ENCODE measurements at places on chromosomes 5 and 9.

- no peak for DNase-seq
Observed at GRCh38 chr5:163821142-163821541, 315.7 kb downstream of the MAT2B start.

- no peak for DNase-seq
Observed at GRCh38 chr5:109868737-109869136, 179.0 kb downstream of the MAN2A1 start.

DNA sequence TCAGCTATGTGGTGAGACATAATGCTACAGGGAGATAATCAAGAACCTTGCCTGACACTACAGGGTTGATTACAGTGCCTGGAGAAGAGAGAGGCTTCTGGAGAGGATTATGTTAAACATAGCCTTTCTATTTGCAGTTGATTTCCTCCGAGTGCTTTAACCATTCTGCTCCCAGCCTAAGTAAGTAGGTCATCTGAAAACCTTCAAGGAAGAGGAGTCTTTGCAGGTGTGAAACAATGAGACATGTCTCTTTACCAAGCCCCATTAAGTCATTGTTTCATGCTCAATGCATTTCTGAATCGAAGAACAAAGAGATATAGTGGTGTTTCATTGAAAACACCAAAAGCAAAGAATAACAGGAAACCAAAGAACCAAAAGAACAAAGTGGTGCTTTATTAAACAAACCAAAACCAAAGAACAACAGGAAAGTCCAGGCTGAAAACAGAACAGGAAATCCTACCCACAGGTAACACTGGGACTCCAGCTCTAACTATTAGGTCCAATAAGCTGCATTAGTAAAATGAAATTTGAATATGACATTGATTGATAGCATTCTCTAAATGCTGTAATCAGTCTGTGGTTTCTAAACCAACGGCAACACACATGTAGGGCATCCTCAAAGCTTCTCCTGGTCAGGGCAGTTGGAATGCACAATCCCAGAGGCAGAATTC lies 113.3 kb upstream of the SPATA31D4 start:
- DNase-seq, result peak; percentile 68

- no peak for DNase-seq
Observed at GRCh38 chr9:131818089-131818488, 78.2 kb upstream of the RAPGEF1 start.

GRCh38 chr5:72687288-72687687 lies 129.2 kb upstream of the TNPO1 start:
- DNase-seq, result no peak

GRCh38 chr5:74669821-74670220 lies 15.2 kb upstream of the HEXB start:
- DNase-seq, result no peak

GRCh38 chr5:149304195-149305078 lies 32.8 kb downstream of the AFAP1L1 start:
- DNase-seq, result no peak

DNA sequence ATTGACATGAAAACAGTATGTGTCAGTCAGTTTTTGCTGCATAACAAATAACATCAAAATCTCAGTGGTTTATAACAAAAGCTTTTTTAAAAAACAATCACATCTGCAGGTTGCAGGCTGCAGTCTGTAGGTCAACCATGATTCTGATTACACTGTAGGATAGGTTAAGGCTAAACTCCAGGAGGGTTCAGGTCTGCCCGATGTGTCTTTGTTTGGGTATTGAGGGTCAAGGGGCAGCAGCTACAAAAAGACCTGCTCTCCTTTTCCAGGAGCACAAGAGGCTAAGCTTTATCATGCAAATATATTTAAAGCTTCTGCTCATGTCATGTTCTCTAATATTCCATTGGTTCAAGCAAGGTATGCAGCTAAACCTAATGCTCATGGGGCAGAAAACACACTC lies 18.2 kb downstream of the GRIA1 start:
- no peak for DNase-seq

DNA sequence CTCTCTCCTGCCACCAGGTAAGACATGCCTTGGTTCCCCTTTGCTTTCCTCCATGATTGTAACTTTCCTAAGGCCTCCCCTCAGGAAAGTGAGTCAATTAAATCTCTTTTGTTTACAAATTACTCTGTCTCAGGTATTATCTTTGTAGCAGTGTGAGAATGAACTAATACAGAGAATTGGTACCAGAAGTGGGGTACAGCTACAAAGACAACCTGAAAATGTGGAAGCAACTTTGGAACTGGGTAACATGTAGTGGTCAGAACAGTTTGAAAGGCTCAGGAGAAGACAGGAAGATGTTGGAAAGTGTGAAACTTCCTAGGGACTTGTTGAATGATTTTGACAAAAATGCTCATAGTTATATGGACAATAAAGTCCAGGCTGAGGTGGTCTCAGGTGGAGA lies 97.2 kb downstream of the FAM170A start:
- no peak for DNase-seq

- DNase-seq, result no peak
Observed at GRCh38 chr5:40606077-40606765, 73.5 kb upstream of the PTGER4 start.

- DNase-seq, result no peak
Observed at GRCh38 chr5:56212130-56212879, 20.8 kb downstream of the ANKRD55 start.

DNA sequence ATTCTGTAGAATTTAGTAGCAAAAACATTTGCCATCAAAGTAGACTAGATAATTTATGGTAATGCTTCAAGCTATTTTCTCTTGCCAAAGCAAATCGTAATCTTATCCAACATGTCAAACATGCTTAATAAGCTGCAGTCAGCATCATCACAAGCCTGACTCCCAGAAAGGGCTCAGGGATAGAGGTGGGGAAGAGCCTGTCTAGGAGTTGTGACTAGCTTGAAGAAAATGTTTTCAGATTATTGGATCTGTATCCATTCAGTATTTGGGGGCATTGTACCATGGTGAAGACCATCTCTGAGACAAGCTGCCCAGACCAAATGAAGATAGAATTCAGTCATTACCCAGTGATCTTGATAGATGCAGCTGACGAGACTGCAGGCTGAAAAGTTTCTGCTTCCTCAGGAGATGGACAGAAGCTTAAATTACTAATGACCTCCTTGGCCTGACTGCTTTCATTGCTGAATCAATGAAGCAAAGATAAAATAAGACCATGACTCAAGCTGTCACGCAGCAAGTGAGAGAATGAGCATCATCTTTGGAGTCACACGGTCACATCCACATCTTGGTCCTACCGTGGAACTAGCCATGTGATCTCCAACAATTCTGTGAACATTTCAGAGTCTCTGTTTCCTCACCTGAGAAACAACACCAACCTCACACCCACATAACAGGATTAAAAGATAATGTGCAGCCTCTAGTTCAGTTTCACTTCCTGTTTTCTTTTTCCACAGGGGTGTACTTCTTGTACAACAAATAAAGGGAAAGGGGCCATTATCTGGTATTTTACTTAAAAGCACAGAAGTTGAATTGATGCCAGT lies 9.4 kb downstream of the ERAP2 start:
- DNase-seq, result no peak

- no peak for DNase-seq
Observed at GRCh38 chr9:35029852-35030251, 40.3 kb downstream of the DNAJB5 start.

DNA sequence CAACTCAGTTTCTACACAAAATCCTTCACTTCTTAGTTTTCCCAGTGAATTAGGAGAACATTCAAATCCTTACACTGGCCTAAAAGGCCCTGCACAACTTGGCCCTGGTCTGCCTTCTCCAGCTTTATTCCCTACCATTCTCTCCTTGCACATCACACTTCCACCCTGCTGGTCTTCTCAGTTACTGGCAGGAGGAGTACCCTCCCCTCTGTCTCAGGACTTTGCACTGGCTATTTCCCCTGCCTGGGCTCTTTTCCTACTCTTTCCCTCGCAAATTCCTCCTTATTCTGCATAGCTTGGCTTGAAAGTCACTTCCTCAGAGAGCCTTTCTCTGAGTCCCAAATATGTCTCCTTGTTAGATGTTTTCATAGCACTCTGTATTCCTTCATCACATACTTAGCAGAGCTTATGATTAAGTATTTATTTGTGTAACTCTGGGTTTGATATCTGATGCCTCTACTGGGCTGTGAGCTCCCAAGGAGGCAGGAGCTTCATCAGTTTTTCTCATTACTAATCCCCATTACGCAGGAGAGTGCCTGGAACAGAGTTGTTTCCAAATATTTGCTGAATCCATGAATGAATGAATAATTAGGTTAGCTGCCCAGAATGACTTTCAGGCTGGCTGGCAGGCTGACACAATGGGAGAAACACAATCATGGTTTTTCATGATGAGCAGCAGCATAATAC lies 159.8 kb upstream of the KLF9 start:
- DNase-seq, result no peak

- DNase-seq, result peak; percentile 48
Observed at GRCh38 chr5:101306391-101307137, 403.5 kb upstream of the ST8SIA4 start.

GRCh38 chr5:134877159-134877558 lies 3.0 kb downstream of the TXNDC15 start:
- no peak for DNase-seq

GRCh38 chr9:116959809-116960208 lies 272.7 kb downstream of the TRIM32 start:
- peak; percentile 82 for DNase-seq

- no peak for DNase-seq
Observed at GRCh38 chr9:113960768-113961167, 84.7 kb downstream of the ZNF618 start.

DNA sequence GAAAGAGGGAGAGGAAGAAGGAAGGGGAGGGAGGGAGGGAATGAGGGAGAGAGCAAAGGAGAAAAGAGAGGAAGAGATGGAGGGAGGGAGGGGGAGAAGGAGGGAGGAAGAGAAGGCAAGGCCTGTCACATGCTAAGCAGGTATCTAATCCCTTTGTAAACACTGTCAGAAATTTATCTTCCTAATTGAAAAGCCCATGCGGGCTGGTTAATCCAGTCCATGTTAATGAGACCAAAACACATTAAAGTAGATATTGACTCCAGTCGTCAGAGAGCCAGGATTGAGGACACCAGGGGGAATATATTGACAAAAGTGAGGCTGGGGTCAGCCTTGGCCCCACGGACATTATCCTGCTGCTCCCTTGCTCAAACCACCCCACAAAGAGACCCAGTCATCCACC lies 37.4 kb upstream of the ALDH1B1 start:
- no peak for DNase-seq

DNA sequence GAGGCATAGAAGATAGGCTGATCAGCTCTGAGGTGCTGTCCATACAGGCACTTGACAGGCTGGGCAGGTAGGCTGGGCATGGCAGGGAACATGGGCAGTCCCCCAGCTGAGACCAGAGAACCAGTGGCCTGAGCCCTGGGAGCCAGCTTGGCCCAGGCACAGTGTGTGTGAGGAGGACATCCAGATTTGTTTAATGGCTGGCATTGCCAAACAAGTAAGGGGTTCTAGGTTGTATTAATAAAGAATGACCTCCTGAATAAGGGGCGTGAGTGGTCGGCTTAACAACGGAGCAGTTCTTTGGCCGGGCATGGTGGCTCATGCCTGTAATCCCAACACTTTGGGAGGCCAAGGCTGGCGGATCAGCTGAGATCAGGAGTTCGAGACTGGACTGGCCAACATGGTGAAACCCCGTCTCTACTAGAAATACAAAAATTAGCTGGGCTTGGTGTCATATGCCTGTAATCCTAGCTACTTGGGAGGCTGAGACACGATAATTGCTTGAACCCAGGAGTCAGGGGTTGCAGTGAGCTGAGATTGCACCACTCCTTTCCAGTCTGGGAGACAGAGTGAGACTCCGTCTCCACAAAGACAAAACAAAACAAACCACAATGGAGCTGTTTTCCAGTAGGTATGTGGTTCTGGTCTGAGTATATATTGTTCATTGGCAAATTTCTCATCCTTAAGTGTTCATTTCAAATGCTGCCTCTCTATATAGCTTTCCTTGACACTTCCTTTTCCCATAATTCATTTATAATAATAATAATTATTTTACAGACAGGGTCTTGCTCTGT lies 56.2 kb downstream of the ANGPTL2 start:
- DNase-seq, result no peak

Measured in NCI-H1417 (cell line).